ENCODE measurements at places on chromosomes 2 and 18. TPM values are rescaled to one million over a fixed set of nuclear protein-coding genes. Genes with fewer than 3 reads are reported as not detected.
A peak's percentile ranks its signal among the peaks of the same experiment; 100 is the strongest.

DLX1 gene
- total RNA-seq, result not detected

DNAH7 gene
- total RNA-seq, result 2.5 TPM

ANKRD44 gene
- total RNA-seq, result 10.0 TPM

DNA sequence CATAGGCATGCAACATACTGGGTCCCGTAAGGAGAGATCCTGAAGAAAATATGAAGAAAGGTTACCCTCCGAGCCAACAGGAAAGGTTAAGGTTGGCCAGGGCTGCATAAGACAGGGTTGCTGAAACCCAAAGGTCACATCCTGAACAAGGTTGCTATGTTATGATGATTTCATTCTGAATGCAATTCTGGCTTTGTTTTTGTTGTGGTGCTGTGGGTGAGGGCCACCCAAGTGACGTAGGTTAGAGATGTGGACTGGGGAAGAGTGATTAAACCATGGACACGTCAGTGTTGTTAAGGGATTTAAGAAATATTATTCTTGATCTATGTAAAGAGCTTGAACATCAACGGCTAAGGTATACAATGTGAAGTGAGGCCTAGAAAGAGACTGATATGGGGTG lies 60.0 kb downstream of the ZEB2 start:
- H3K36me3 ChIP-seq, result no peaks in the 10 kb centered on the region
- no peaks in the 10 kb centered on the region for H3K27me3 ChIP-seq
- H3K4me1 ChIP-seq, result no peaks in the 10 kb centered on the region

DNA sequence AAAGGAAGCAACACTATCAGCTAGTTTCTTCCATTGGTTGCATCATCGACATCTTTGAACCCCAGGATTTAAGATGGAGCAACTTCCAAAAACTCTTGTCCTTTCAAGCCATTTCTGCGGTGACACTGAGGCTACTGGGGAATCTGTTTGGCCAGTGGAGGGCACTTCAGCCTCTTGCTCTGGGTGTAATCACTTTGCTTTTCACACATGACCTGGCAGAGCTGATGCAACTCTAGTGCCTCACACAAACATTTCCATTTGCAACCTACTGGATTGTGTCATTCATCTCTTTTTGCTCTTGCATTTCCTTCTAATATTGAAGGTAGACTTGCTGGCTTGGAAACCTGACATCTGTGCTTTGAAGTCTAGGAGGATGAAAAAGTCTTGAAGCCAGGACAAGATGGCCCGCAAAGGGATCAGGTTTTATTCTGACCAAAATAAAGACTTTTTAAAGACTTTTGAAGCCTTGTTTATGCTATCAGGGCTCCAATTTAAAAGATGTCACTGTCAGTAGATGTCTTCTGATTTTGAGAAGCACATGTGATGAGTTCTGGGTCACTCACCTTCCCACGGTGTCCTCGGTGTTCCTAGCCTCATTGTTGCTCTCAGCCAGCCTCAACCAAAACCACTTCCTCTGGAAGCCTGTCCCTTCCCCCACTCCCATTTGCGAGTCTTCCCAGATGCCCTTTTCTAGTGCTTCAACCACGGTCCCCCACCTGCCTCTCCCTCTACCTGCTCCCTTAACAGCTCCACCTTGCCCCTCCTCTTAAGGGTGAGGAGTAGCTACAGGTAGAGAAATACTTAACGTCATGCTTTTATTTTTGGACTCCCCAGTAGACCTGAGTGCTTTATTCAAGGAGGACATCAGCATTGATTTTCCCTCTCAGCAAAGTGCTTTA lies 69.7 kb upstream of the KCNE4 start:
- peaks cover 40% of the 10 kb centered on the region for H3K4me1 ChIP-seq
- peak overlapping the region; percentile 83 for H3K27ac ChIP-seq
- DNase-seq, result peak; percentile 55

DNA sequence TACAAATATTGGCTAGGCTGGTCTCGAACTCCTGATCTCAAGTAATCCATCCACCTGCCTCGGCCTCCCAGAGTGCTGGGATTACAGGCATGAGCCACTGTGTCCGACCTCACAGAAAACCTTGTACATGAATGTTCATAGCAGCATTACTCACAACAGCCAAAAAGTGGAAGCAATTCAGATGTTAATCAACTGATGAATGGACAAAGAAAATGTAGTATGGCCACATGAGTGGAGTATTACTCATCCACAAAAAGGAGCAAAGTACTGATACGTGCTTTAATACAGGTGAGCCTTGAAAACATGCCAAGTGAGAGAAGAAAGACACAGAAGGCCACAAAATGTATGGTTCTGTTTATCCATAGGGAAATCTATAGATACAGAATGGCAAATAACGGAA lies 20.6 kb downstream of the CEP192 start:
- H3K4me3 ChIP-seq, result no peak overlapping the region
- no peak for DNase-seq
- H3K27me3 ChIP-seq, result no peaks in the 10 kb centered on the region
- H3K4me1 ChIP-seq, result peaks cover 7% of the 10 kb centered on the region
- H3K27ac ChIP-seq, result no peak overlapping the region

GRCh38 chr2:6832596-6833299 lies 33.0 kb downstream of the CMPK2 start:
- no peak for DNase-seq
- H3K4me1 ChIP-seq, result peaks cover 8% of the 10 kb centered on the region
- no peak overlapping the region for H3K4me3 ChIP-seq
- H3K36me3 ChIP-seq, result no peaks in the 10 kb centered on the region
- peaks cover 14% of the 10 kb centered on the region for H3K27me3 ChIP-seq

- peak; percentile 20 for DNase-seq
- peaks cover 30% of the 10 kb centered on the region for H3K4me1 ChIP-seq
- H3K36me3 ChIP-seq, result peaks cover 6% of the 10 kb centered on the region
These were observed 81.1 kb upstream of the SLC39A10 start for GRCh38 chr2:195575879-195576401.

DNA sequence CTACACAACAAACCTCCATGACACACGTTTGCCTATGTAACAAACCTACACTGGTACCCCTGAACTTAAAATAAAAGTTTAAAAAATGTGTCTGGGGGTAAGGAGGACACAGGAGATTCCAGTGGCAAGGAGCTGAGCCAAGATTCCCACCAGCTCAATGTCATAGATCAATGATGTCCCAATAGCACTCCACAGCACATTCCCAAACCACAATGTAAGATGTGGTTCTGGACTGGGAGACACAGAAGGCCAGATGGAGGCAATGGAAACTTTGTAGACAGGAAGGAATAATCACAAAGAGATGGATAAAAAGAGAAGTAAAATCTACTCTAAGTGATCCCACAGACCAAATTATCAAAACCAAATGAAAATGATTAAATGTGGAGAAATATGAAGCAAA lies 312.4 kb upstream of the SOX11 start:
- DNase-seq, result no peak
- no peaks in the 10 kb centered on the region for H3K36me3 ChIP-seq
- H3K27me3 ChIP-seq, result no peaks in the 10 kb centered on the region
- no peak overlapping the region for H3K4me3 ChIP-seq
- no peaks in the 10 kb centered on the region for H3K4me1 ChIP-seq

Measured in Calu3 (cell line).